Ecto neural progenitor cell (in vitro differentiated cells): ENCODE measurements at places on chromosomes 11 and 22.

DNA sequence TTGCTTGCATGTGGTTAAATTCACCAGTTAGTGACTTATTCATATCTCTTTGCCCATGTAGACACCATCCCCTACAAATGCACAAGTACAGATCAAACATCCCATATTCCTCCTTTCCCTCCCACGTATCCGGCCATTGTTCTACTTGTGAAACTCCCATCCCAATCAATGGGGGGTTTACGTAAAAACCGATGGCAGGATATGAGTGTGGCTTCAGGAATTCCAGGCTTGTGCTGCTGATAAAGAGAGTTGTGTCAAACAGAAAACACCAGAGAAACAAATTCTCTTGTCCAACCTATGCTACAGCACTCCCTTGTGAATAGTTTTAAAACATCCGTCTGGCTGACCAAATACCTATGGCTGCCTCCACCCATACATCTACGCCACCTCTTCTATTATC lies 15.5 kb downstream of the FLI1 start:
- no peak for DNase-seq

DNA sequence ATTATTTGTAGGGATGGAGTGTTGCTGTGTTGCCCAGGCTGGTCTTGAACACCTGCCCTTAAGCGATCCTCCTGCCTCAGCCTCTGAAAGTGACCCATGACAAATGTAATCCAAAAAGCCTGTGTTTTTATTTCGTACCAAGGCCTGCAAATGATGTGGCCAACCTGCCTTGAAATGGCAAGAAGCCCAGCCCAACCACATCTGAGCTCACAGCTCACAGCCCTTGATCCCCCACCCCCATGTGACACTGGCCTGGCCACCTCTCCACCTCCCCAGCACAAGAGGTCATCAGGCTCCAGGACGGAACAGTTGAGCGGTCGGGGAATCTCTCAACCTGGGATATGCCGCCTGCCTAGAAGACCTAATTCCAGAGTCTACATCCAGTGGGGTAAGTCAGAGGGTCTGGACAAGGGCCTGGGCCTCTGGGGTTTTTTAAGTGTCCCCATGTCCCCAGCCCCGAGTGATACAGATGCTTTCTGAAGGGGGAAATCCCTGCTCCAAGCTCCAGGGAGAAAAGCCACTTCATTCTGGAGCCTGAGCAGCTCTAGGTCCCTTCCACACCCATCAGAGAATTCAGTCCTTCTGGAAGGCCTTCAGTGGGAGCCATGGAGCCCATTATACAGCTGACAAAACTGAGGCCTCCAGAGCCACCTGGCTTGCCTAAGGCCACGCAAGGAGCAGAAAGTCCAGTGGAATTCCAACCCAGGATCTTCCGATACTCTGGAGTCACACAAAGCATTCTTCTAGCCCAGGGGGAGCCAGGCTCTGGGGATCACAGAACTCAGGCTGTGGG lies 70.7 kb downstream of the MN1 start:
- no peak for DNase-seq

DNA sequence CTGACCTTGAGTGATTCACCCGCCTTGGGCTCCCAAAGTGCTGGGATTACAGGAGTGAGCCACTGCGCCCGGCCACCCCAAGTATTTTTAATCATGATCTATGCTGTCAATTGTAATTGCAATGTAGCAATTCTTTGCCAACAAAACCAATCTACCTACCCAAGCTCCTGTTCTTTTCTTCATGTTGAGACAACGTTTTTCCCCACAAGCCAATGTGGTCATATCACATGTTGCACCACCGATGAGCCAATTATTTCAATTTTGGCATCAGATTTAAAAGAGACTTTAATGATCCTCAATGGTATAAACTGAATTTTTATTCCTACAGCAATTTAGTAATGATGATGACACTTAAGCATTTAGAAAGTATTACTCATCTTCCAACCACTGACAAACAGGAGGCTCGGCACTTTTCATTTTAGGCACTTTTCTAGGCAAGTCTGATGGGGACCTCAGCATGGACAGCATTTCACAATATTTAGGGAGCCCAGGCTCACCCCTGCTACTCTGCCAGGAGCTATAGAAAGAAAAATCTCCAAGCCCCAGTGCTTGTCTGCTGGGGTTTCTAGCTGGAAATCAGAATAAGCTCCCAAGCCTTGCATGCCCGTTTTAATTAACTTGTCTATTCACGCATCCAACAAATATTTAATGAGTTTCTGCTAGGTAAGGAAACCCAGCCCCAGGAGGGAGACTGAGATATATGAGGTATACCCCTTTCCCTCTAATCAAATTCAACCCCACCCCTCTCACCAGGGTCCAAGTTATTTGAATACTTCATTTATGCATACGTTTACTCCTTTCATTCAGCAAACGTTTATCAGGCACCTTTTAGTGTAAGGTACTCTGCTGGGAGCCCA lies 291.4 kb downstream of the ST3GAL4 start:
- no peak for DNase-seq

- no peak for DNase-seq
Measured at GRCh38 chr11:61056981-61057380, 45.3 kb upstream of the CD5 start.

GRCh38 chr11:116312570-116313391 lies 460.0 kb downstream of the BUD13 start:
- no peak for DNase-seq

DNA sequence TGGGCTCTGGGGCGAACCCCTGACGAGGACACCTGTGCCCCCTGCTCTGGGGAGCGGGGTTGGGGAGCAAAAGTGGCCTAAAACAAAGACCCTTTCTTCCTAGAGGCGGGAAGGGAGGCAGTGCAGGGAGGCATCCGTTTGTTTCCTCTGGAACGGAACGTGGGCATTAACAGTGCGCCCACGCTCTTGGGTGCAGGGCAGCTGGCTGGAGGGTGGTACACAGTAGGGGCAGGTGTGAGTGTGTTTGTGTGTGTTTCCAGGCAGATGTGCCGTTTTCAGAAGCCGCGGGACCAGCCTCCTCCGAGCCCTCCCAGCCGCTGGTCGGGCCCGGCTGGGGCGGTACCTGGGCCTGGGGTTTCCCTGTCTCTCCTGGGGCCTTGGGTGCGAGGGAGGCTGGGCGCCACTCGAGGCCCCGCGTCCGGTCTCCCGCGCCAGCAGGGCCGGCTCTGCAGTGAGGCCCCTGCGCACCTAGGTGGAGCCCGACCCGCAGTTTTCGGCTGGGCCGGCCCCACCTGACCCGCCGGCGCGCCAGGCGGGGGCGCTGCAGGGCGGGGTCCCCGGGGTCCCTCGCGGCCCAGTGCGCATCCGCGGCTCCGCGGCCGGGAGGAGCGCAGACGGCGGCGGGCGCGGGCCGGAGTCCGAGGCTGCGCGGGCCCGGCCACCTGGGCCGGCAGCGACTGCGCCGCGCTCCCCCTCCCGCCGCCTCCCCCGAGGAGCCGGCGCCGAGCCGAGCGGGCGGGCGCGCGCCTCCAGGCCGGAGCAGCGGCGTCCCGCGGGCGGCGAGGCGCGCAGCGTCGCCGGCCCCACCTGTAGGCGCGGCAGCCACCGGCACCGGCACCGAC lies 1252.7 kb downstream of the BRD1 start:
- peak; percentile 85 for DNase-seq

DNA sequence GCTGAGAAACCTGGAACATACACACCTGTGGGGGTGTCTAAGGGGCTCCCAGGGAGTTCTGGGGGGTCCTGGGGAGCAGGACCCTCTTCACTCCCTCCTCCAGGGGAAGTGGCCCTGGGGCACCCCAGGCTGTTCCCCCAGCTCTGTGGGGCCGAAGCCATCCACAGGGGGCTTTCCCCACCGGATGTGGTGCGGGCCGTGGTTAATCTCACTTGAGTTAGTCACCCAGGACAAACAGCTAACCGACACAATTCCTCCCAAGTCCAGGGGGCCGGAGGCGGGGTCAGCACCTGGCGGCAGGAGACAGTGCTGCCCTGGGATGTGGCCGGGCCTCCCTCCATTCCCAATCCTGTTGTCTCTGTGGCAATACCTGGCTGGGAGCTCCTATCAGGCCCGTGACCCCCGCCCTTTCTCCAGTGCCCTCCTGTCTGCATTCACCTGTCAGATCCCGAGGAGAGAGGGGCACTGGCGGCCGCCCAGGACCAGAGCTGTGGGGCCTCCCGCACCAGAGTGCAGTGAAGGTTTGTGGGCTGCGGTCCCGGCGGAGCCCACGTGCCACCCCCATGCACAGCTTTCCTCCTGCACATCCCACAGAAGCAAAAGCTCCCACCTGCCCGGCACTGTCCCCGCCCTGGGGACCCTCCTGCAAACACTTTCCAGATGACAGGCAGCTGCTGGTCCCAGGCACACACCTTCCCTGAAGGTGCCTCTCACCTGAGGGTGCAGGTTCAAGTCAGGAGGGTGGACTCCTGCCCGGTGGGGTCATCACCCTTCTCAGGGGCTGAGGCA lies 5.2 kb upstream of the MUC5AC start:
- peak; percentile 39 for DNase-seq

- DNase-seq: no peak
Measured at GRCh38 chr11:57763568-57763967, 2.0 kb downstream of the CTNND1 start.

GRCh38 chr22:47207846-47208554 lies 445.6 kb downstream of the TBC1D22A start:
- peak; percentile 29 for DNase-seq

GRCh38 chr11:69000391-69000790 lies 12.7 kb downstream of the MRGPRF start:
- DNase-seq: peak; percentile 23

DNA sequence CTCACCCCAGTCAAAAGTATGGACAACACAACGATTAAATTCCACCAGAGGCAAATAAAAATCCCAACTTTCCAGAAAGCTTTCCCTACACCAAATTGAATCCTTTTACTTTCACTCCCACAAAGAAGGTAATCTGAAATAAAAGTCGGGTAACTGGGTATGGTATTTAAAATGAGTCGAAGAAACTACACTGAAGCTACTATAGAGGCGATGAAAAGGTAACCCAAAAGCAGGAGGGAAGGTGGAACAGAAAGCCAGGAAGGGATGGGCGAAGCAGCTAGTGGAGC lies 1.1 kb downstream of the PICALM start:
- DNase-seq: no peak

DNA sequence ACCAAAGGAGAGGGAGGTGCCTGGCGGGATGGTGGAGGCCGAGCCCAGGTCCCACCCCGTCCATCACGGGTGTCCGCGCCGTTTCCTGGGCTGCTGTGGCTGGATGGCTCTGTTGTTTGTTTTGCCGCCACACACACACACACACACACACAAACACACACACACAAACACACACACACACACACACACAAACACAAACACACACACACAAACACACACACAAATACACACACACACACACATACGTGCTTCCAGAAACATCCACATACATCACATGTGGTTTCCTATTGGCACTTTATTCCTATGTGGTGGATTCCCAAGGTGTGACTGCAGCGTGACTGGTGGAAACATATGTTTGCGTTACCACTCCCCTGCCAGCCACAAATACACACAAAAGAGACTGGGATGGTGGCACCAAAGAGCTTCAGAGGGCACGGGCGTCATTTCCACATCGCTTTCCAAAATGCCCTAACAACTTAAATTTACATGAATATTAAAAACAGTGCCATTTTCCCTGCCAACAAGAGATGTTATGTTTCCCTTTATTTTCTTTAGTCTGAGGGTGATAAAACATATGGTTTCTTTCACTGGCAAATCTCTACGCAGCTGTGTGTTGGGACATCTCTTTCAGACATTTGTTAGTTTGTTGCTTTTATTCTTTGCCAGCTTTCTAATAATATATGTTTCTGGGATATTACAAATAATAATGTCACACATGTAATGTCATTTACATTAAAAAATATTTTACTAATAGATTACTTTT lies 356.8 kb downstream of the BRD1 start:
- no peak for DNase-seq

DNA sequence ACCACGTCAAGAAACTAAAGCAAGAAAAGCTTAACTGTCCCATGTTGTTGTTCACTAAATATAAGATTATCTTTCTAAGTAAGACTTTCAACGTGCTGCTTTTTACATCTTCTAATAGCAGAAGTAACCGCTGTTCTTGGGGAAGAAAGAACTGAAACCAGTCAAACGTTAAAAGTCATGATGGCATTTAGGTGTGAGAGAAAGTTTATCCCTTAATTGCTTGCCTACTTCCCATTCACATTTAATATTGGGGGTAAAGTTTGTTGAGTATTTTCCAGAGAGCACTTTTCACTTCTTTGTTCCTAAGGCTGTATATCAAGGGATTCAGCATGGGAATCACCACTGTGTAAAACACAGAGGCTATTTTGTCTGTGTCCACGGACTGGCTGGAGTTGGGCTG lies 970 bp downstream of the OR5B21 start:
- no peak for DNase-seq

DNA sequence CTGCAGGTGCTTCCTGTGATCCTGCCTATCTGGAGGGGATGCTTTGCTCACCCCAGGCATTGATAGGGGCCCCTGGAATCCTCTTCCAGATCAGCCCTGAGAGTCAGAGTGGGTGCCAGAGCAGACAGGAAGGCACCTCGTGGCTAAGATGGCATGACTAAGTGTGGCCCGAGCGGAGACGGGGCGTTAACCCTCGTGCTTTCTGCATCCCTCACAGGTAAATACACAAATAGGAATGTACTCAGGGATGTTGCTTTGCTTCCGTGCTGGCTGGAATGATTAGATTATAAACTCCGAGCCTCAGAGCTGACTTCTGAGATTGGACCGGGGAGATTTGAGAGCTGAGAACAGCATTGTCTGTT lies 312.7 kb upstream of the B3GAT1 start:
- no peak for DNase-seq

DNA sequence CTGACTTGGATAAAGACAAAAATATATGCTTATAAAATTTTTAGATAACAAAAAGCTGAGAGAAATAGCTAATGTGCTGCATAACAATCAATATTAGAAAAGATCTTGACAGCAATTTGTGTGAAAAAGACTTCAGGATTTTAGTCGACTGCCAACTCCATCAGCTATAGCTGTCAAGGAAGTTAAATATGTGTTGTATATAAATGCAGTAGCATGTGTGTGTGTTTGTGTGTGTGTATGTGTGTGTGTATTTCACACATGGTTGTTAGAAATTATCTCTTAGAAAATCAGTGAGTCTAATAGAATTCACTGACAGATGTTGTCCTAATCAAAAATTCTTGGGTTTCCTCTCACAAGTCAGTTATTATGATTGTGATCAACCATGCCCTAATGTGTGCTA lies 171.2 kb downstream of the CASP12 start:
- no peak for DNase-seq

GRCh38 chr11:132134322-132134721 lies 763.9 kb downstream of the NTM start:
- DNase-seq: no peak

DNA sequence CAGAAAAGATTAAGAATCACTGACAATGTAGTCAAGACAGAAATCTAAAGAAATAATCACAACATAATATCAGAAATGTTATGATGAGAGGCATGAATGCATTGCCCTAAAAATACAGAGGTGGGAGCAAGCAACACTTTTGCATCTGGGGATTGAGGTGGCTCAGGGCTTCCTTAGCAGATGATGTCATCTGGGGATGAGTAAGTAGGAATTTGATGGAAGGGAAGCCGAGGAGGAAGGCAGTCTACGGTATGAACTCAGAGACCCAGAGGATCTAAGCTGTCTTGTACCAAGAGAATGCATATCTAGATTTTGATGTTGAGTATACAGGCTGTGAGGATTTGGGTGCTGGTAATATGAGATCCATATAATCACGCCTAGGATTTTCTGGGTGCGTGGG lies 193.0 kb upstream of the SNX19 start:
- DNase-seq: no peak

GRCh38 chr11:27649800-27650199 lies 50.5 kb downstream of the BDNF start:
- no peak for DNase-seq
